T-helper 2 cell (primary cell): ENCODE measurements at places on chromosomes 1 and 21.

DNA sequence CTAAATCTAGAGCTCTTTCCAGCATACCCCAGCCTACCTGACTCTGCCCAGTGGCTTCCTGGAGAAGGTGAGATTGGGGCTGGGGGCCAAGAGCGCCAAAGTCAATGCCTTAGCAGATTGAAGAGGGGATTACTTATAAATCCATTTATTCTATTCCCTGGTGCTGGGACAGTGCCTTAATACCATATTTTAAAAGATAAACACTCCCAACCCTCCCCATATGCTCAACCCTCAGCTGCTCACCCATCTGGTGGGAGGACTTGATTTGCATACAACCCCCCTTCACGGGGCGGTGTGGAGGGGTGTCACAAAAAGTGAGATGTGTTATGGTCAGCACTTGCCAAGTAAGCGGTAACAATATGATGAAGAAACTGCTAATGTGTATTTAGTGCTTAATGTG, 3.2 kb upstream of the DISP3 start:
- DNase-seq = no peak

GRCh38 chr1:41619511-41620364, 135.3 kb upstream of the EDN2 start:
- no peak for DNase-seq

- DNase-seq = no peak
Observed at GRCh38 chr1:58211869-58212268, 334.7 kb downstream of the OMA1 start.

GRCh38 chr1:42961312-42962091, 2.8 kb upstream of the SLC2A1 start:
- no peak for DNase-seq

DNA sequence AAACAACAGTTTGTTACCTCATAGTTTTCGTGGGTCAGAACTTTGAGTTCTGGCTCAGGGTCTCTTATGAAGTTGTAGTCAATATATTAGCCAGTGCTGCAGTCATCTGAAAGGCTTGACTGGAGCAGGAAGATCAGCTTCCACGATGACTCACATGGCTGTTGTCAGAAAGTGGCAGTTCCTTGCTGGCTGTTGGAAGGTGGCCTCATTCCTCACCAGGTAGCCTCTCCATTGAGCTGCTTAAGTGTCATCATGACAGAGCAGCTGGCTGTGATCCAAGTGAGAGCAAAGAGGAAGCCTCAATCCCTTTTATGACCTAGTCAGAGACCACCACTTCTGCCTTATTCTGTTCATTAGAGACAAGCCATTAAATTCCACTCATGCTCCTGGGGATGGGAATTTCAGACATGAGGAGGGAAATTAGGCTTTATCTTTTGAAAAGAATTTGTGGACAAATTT, 5.6 kb downstream of the OSBPL9 start:
- no peak for DNase-seq

GRCh38 chr1:70667494-70668170, 256.6 kb downstream of the CTH start:
- no peak for DNase-seq

DNA sequence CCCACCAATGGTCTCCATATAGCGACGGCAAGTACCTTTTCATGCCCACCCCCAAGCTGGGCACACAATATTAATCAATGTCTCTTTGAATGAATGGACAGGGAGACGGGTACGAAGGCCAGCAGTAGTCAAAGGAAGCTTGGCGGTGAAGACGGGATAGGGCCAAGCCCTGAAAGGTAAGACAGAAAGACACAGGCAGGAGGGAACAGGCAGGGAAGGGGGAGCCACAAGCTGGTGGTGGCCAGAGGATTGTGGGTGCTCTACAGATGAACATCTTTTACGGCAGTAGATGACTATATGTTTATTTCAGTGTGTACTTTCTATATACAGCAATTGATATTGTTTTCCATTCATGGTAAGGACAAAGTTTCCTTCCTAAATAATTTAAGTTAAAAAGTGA, 16.3 kb downstream of the CAPZB start:
- DNase-seq = no peak

- DNase-seq = no peak
Observed at GRCh38 chr1:207908107-207908734, 2.7 kb downstream of the CD34 start.

DNA sequence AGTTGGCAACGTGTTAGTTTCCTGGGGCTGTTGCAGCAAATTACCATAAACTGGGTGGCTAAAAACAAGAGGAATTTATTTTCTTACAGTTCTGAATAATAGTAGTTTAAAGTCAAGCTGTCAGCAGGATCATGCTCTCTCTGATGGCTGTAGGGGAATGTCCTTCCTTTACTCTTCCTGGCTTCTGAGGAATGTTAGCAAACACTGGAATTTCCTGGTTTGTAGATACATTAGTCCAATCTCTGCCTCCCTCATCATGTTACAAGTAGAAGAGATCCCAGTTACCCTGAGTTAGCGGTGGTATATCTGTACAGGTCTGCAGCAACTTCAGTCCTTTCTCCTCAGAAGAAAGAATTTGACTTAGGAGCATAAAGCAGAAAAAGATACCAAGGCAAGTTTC, 2249.1 kb downstream of the NCAM2 start:
- DNase-seq = no peak

- DNase-seq = no peak
Observed at GRCh38 chr1:246035060-246035541, 472.0 kb downstream of the SMYD3 start.

- DNase-seq = peak; percentile 92
Observed at GRCh38 chr1:150696995-150697927, at the start of gene GOLPH3L. Gene GOLPH3L, minus strand, starts transcription at chr1:150697154. Its CDS starts 2,316 bp downstream, at chr1:150694838.

DNA sequence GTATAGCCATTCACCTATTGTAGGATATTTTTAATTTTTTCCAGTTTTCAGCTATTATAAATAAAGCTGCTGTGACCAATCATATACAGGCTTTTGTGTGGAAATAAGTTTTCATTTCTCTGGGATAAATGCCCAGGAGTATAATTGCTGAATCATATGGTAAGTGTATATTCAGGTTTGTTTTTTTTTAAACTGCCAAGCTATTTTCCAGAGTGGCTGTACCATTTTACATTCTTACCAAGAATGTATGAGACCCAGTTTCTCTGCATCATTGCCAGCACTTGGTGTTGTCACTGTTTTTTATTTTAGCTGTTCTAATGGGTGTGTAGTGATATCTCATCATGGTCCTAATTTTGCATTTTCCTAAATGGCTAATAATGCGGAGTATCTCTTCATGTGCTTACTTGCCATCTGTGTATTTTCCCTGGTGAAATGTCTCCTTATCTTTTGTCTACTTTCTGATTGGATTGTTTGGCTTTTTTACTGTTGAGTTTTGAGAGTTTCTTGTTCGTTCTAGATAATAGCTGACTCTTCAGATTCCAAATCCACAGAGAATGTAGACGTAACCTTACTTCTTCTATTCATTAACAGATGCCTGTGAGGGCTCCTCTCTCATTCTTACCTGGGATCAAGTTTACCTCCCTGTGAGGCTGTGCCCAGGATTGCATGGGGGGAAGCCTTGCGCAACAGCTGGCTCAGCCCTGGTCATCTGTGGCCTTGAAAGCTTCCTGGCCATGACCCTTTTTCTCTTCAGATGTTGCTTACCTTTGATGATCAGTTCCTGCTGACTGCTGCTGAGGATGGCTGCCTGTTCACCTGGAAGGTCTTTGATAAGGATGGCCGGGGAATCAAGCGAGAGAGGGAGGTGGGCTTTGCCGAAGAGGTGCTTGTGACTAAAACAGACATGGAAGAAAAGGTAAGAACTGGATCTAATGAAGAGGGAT, 42.6 kb downstream of the CFAP57 start:
- no peak for DNase-seq

- no peak for DNase-seq
Observed at GRCh38 chr1:243819438-243819839, 30.6 kb downstream of the AKT3 start.

DNA sequence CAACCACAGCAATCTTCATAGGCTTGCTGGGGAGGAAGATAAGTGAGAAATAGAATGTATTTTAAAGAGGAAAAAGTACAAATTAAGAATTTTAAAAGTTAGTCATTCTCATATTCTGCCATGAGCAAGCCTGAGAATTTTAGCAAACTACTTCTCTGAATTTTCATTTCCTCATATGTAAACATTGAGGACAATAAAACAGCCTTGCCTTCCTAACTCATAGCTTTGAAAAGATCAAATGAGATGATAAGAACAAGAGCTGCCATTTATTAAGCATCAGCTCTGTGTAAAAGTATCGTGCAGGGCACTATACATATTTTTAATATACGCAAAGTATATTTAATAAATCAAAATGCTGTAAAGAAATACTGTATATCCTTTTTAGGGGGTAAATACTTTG, 286.0 kb downstream of the NFIA start:
- no peak for DNase-seq

DNA sequence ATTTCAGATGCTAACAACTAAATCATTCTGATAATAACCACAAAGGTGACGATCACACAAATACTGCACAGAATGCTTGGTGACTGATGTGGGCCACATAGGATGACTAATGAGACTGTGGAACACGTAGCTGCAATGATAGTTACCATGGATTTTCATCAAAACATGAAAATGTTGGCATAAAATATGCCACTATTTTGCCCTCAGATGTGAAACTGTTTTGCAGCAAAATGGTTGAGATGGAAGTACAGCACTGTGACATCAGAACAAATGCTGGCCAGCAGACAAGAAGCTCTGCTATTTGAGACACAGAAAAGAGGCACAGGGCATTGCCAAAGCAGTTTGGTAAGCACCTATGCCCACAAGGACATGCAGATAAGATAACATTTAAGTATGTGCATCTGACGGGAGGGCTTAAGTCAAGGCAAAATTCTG, 83.8 kb downstream of the NIBAN1 start:
- DNase-seq = peak; percentile 95

DNA sequence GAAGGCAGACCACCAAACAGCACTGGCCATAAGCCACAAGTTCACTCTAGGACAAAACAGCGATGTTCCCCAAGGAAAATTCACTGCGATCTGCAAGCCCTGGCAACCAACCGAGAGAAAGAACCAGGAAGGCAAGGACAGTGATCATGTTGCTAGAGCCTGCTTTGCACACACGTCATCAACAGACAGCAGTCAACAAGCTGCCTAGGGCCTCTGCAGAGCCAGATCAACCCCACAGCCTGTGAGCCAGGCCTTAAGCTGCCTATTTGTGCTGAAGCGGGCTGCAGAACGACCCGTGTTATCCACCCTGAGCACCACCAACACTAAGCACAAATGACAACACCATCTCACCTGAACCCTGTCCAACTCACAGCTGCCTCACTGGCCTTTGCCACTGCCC, 6.2 kb upstream of the YRDC start:
- DNase-seq = no peak

DNA sequence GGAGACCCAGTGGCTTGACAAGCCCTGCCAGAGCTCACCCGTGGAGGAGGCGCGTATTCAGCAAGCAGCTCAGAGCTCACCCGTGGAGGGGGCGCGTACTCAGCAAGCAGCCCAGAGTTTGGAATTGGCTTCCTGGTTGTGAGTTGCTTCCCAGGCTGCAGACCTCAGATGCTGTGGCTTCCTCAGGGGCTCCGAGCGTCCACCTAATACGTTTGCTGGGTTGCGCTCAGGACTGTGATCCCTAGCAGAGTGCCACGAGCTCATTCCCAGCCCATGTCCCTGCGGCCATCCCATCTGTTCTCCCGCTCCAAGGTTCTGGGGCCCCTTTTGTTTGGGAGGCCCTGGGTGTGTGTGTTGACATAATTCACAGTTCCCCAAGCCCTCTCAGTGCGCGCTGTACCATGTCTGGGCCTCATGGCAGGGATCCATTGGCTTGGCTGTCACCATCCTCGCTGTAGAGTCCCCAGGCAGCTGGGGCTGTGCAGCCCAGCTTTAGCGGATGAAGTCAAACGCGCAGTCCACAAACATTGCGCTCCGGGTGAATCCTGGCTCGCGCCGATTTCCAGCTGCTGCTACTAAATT, 3.6 kb downstream of the AJAP1 start:
- no peak for DNase-seq

GRCh38 chr1:35727434-35728040, 8.9 kb upstream of the C1orf216 start:
- DNase-seq = no peak

DNA sequence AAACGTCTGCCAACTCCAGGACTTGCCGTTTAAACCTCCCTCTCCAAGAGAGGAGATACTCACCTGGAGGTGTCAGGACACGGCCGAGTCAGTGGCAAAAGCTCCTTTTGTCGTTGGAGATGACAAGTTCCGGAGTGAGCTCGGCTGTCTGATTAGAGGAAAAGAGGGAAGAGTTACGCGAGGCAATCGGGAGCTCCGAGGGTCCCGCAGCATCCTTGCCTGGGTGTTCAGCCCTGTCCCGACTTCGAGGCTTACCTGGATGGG, 497 bp downstream of the ID3 start:
- DNase-seq = no peak

- no peak for DNase-seq
Observed at GRCh38 chr1:95332754-95333153, 98.7 kb downstream of the RWDD3 start.

- peak; percentile 29 for DNase-seq
Observed at GRCh38 chr1:45018599-45019230, 6.7 kb downstream of the UROD start.
